Uterus (tissue), 4 donors: ENCODE measurements at places on chromosomes 4 and X. TPM values are rescaled to one million over a fixed set of nuclear protein-coding genes. Genes with fewer than 3 reads are reported as not detected.

GRCh38 chrX:107831071-107831730, 5.5 kb downstream of the MID2 start:
- H3K27ac ChIP-seq = no peak overlapping the region
- H3K27me3 ChIP-seq = no peaks in the 10 kb centered on the region
- no peak overlapping the region for H3K4me3 ChIP-seq

- no peaks in the 10 kb centered on the region for H3K27me3 ChIP-seq
- H3K4me1 ChIP-seq = no peaks in the 10 kb centered on the region
- no peak overlapping the region for H3K4me3 ChIP-seq
- H3K36me3 ChIP-seq = no peaks in the 10 kb centered on the region
- no peak overlapping the region for H3K27ac ChIP-seq
- DNase-seq = no peak
These were observed 23.9 kb downstream of the MANBA start for GRCh38 chr4:102736636-102737549.

DNA sequence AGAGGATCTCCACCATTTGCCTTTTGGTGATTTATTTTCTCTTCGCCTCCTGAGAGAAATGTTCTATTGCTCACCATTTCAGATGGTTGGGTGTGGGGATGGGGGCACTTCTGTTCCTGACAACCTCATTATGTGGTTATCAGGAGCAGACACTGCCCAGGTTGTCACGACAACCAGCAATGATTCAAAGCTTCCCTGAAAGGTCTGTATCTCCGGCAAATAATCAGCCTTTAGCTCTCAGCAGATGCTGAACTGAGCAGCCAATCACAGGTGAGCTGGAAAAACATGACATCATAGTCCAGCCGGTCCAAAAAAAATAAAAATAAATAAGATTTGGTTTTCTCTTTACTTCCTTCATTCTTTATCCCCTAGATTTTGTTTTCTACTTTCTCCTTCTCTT, 5.5 kb upstream of the PAK3 start:
- H3K36me3 ChIP-seq = no peaks in the 10 kb centered on the region
- H3K4me3 ChIP-seq = no peak overlapping the region
- no peak for DNase-seq
- no peaks in the 10 kb centered on the region for H3K4me1 ChIP-seq

GRCh38 chr4:137676357-137676998, 144.2 kb upstream of the PCDH18 start:
- no peaks in the 10 kb centered on the region for H3K27me3 ChIP-seq
- H3K36me3 ChIP-seq = no peaks in the 10 kb centered on the region
- H3K27ac ChIP-seq = no peak overlapping the region
- no peak for DNase-seq
- H3K4me1 ChIP-seq = no peaks in the 10 kb centered on the region

- H3K4me3 ChIP-seq = no peak overlapping the region
- no peaks in the 10 kb centered on the region for H3K27me3 ChIP-seq
- no peaks in the 10 kb centered on the region for H3K36me3 ChIP-seq
- no peak overlapping the region for H3K27ac ChIP-seq
- DNase-seq = no peak
These were observed 142.0 kb downstream of the SLC10A7 start for GRCh38 chr4:146379744-146380143.

DNA sequence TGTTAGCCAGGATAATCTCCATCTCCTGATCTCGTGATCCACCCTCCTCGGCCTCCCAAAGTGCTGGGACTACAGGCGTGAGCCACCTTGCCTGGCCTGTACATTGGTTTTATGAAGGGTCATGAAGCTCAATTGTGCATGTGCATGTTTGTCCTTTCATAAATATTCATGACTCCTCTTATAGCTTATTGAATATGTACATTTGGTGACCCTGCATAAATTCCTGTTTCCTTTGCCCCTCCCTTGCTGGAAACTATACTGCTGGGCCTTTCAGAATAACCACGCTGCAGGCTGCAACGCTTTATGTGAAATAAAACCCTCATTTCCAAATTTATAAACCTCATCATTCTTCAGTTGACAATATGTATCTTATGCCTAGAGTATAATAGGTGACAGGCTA, 978.0 kb upstream of the LCORL start:
- no peaks in the 10 kb centered on the region for H3K27me3 ChIP-seq
- no peaks in the 10 kb centered on the region for H3K4me1 ChIP-seq
- H3K27ac ChIP-seq = no peak overlapping the region
- H3K4me3 ChIP-seq = no peak overlapping the region
- no peaks in the 10 kb centered on the region for H3K36me3 ChIP-seq
- no peak for DNase-seq

DNA sequence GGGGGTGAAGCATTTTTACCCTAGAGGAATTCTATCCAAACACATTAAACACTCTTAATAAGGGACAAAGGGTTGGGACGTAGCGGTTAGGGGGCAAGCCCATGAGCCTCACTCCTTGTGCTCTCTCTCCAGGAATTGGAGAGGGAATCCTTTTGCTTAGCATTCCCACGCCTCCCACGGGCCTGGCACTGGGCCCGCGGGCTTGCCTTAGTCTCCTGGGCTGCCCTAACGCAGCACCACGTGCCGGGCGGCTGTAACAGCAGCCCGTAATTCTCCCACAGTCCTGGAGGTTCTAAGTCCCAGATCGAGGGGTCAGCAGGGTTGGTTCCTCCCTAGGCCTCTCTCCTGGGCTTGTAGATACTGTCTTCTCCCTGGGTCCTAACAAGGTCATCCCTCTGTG, 67.5 kb downstream of the TBL1X start:
- no peaks in the 10 kb centered on the region for H3K27me3 ChIP-seq
- no peaks in the 10 kb centered on the region for H3K36me3 ChIP-seq
- DNase-seq = peak; percentile 68
- H3K4me3 ChIP-seq = no peak overlapping the region

DNA sequence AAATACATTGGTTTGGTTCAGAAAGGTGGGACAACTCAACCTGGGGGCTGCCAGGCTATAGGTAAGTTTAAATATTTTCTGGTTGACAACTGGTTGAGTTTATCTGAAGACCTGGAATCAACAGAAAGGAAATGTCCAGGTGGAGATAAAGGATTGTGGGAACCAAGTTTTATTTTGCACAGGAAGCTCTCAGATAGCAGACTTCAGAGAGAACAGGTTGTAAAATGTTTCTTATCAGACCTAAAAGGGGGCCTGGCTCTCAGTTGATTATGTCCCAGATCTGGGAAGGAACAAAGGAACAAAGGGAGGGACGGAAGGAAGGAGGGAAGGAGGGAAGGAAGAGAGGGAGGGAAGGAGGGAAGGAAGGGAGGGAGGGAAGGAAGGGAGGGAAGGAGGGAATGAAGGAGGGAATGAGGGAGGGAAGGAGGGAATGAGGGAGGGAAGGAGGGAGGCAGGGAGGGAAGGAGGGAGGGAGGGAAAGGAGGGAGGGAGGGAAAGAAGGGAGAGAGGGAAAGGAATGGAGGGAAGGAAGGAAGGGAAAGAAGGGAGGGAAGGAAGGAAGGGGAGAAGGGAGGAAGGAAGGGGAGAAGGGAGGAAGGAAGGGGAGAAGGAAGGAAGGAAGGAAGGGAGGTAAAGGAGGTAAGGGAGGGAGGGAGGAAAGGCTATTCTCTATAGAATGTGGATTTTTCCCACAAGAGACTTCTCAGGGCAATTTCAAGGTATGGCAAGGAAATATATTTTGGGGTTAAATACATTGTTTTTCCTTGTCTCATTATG, 186.7 kb downstream of the DHRSX start:
- H3K36me3 ChIP-seq = no peaks in the 10 kb centered on the region
- H3K27ac ChIP-seq = no peak overlapping the region
- no peaks in the 10 kb centered on the region for H3K4me1 ChIP-seq
- H3K4me3 ChIP-seq = no peak overlapping the region

DNA sequence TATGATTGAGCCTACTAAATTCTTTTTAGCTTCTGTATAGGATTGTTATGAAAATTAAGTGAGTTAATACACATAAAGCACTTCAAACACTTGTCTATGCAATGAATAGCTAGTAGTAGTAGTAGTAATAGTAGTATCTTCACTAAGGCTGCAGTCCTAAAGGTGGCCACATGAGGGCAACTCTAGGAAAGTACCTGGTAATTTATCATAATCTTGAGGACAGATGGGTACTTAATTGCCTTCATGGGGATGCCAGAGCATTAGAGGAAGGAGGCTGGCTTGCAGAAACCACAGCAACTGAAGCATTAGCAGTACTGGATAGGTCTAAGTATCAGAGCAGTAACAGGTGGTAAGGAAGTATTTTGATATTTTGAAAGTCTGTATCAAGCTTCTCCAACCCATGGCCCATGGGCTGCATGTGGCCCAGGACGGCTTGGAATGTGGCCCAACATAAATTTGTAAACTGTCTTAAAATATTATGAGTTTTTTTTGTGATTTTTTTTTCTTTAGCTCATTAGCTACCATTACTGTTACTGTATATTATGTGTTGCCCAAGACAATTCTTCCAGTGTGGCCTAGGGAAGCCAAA, 17.3 kb downstream of the NIPAL1 start:
- H3K4me3 ChIP-seq = no peak overlapping the region
- no peaks in the 10 kb centered on the region for H3K36me3 ChIP-seq
- H3K27ac ChIP-seq = no peak overlapping the region
- no peak for DNase-seq
- H3K27me3 ChIP-seq = no peaks in the 10 kb centered on the region
- no peaks in the 10 kb centered on the region for H3K4me1 ChIP-seq

- H3K4me3 ChIP-seq = no peak overlapping the region
These were observed 31.2 kb downstream of the RNF175 start for GRCh38 chr4:153728660-153729059.

GRCh38 chr4:75685546-75686189, 12.5 kb upstream of the G3BP2 start:
- H3K36me3 ChIP-seq = no peaks in the 10 kb centered on the region
- no peaks in the 10 kb centered on the region for H3K27me3 ChIP-seq
- H3K4me3 ChIP-seq = no peak overlapping the region
- H3K27ac ChIP-seq = no peak overlapping the region
- DNase-seq = no peak
- no peaks in the 10 kb centered on the region for H3K4me1 ChIP-seq

DNA sequence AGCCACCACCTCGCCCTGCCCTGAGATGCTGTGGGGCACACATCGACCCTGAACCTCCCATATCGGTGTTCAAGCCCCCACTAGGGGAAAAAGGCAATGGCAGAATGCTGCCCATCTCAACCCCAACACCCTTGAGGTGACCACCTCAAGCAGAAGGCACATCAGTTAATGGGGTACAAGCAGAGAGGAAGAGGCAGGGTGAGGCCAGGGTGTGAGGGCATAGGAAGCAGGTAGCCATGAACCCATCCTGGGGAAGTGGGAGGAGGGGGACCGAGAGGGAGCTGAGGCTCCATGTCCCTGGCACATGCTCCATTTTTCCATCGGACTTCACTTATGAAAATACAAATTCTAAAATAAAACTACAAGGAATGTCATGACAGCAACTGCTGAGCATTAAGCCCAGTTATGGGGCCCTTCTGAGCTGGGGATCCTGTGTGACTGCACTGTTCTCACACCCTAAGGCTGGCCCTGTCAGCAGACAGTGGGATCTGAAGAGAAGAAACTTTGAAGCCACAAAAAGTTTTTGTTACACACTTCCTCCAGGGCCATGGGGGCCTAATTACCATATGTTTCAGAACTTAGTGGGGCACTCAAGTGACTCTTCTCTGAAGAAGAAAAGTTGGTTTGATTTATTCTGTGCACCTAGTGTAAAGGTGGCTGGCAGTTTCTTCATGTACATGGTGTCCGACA, 68.2 kb upstream of the FAM241A start:
- no peak for DNase-seq
- H3K4me3 ChIP-seq = no peak overlapping the region
- no peaks in the 10 kb centered on the region for H3K27me3 ChIP-seq
- H3K4me1 ChIP-seq = no peaks in the 10 kb centered on the region
- no peak overlapping the region for H3K27ac ChIP-seq
- no peaks in the 10 kb centered on the region for H3K36me3 ChIP-seq

DNA sequence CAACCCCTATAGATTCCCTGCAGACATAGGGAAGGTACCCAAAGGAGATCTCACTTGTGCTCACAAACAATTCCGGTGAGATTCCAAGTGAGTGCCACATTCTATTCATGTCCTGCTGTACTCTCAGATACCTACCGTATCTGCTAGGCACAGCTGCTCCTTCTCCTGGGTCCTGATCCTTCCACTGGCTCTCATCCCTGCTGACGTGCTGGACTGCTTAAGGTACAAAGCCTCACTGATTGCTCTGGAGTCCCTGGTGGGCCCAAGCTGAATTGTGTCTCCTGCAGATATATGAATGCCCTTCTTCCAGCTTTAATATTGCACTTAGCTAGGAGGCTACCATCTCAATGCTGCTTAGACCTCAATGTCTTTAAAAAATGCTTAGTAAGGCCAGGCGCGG, 2.4 kb downstream of the TCEAL1 start:
- H3K4me1 ChIP-seq = no peaks in the 10 kb centered on the region
- peak overlapping the region; percentile 53 for H3K4me3 ChIP-seq
- H3K36me3 ChIP-seq = no peaks in the 10 kb centered on the region
- DNase-seq = peak; percentile 24

DNA sequence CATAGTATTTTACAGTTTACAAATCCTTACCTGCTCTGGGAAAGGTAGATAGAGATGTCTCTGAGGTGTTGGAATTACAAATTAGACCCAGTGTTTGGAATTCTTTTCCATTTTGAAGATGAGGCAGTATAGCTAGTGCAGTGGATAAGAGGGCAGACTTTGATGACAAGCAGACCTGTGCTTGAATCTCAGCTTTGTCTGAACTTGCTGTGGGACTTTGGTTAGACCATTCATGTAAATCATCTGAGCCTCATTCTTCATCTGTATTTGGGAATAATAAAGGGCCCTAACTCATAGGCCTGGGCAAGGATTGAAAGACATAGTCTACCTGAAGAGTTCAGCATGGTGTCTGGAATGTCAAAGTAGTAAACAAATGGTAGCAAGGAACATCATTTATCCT, 77.2 kb upstream of the BOD1L1 start:
- no peaks in the 10 kb centered on the region for H3K27me3 ChIP-seq
- no peak for DNase-seq
- no peaks in the 10 kb centered on the region for H3K4me1 ChIP-seq
- H3K27ac ChIP-seq = no peak overlapping the region

GRCh38 chr4:13860126-13860525, 232.6 kb upstream of the BOD1L1 start:
- H3K27ac ChIP-seq = no peak overlapping the region
- H3K36me3 ChIP-seq = no peaks in the 10 kb centered on the region
- no peaks in the 10 kb centered on the region for H3K27me3 ChIP-seq
- DNase-seq = no peak

- H3K4me3 ChIP-seq = peak overlapping the region; percentile 55
- H3K27me3 ChIP-seq = no peaks in the 10 kb centered on the region
- DNase-seq = peak; percentile 25
- peak overlapping the region; percentile 84 for H3K27ac ChIP-seq
- no peaks in the 10 kb centered on the region for H3K4me1 ChIP-seq
- H3K36me3 ChIP-seq = no peaks in the 10 kb centered on the region
These were observed 834 bp downstream of the NHS start for GRCh38 chrX:17375637-17376430.

Gene JCHAIN
- 12.7 TPM for total RNA-seq

Gene PTCHD1
- 7.6 TPM for total RNA-seq

Gene ERAS
- total RNA-seq = not detected

Gene ZNF630
- 5.9 TPM for total RNA-seq

Gene PRPS1
- 31.5 TPM for total RNA-seq

Gene PALLD
- total RNA-seq = 458 TPM
